ENCODE measurements at places on chromosomes 3 and 15. TPM values are rescaled to one million over a fixed set of nuclear protein-coding genes. Genes with fewer than 3 reads are reported as not detected.

IL17RD gene
- 1.00 TPM for total RNA-seq

UBA3 gene
- total RNA-seq = 43.1 TPM

WDR76 gene
- 5.9 TPM for total RNA-seq

SEMA6D gene
- total RNA-seq = 3.7 TPM

LIPH gene
- 2.3 TPM for total RNA-seq

LMOD3 gene
- not detected for total RNA-seq

ZNF860 gene
- 0.05 TPM for total RNA-seq

LRRN1 gene
- total RNA-seq = not detected

CORO2B gene
- total RNA-seq = 36.8 TPM

Data from cardiac ventricle fibroblast (primary cell).